ENCODE measurements at places on chromosomes 16 and 17. TPM values are rescaled to one million over a fixed set of nuclear protein-coding genes. Genes with fewer than 3 reads are reported as not detected.

TM4SF5 gene
- total RNA-seq: not detected

C17orf107 gene
- total RNA-seq: 8.9 TPM

CD300H gene
- not detected for total RNA-seq

GINS2 gene
- 3.4 TPM for total RNA-seq

IL17C gene
- total RNA-seq: not detected

CCL11 gene
- total RNA-seq: 2.4 TPM

PRMT7 gene
- total RNA-seq: 32.0 TPM
